ENCODE measurements at places on chromosomes 5 and 9.

DNA sequence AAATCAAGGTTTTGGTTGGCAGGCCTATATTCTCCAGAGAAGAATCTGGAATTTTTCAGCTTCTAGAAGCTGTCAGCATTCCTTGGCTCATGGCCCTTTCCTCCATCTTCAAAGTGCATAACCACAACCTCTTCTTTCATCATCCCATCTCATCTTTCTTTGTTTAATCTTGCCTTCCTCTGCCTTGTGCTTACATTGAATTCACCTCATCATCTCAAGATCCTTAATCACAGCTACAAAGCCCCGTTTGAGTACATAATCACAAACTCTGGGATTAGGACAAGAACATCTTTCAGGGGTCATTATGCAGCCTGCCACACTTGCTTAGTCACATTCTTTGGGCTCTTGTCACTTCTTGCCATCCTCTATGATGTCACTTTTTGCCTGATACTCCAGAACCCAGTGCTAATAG, 130.3 kb downstream of the FOXD1 start:
- no peak for DNase-seq

DNA sequence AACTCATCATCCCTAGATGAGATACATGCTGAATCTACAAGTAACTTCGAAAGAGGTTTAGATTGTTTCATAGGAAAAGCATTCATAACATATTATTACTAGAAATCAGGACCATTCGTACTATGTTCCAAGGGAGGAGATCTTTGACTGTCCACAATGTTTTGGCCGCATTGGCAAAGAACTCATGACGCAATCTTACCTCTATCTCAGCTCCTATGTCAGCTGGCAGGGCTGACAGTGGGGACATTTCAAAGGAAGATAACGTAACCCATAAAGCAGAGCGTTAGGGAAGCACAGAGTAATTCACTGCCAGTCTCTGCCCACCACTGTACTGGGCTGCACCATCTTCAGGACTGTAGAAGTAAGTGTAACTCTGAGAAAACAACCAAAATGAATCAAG, 69.7 kb downstream of the EFNA5 start:
- DNase-seq, result no peak

GRCh38 chr5:133514456-133514855, 97.9 kb downstream of the FSTL4 start:
- DNase-seq, result no peak

DNA sequence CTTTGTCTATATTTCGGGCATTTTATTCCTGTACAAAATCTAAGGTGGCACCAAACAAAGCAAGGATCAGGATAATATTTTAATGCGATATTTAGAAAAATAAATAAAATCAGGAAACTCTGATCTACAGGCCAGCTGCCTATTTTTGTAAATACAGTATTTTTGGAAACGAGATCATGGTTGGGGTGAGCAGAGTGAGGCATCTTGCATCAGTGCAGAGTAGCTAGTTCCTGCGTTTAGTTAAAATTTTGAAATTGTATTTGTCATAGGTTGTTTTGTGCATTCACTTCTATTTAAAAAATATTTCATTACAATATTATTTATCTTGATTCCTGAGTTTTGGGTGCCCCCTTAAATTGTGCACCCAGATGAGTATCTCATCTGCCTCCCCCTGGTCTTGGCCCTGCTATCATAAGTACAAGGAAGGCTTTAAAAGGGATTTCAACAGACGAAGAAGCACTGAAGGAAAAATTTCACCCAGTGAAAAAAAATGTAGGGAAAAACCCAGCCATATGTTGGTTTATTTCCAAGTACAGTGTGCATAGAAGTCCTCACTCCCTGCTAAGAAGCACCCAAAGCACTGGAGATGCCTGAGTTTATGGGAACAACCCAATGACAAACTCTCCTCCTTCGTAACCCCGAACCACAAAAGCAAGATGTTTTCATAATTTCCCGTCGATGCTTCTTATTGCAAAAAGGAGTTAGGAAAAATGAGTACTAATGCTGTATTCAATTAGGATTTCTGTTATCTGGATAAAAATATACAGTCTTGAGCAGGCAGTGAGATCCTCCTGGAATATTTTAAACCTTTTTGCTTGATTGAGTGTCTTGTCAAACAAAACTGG, 304.7 kb upstream of the CLINT1 start:
- no peak for DNase-seq

DNA sequence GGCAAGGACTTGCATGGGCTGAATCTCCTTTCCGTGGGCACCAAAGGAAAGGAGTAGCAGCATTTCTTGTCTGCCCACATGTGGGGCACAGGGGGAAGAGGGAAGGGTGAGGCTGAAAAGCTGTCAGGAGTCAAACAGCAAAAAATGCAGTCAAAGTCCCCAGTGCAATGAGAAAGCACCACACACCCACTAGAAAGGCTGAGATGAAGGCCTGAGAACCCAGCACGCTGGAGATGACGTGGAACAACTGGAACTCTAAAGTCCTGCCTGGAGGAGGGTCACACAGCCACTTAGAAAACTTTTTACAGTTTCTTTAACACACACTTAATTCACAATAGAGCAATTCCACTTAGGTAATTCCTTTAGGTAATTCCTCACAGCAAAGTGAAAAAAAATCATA, 94.6 kb upstream of the IGFBPL1 start:
- no peak for DNase-seq

- DNase-seq, result no peak
Measured at GRCh38 chr9:125337236-125337635, 75.6 kb downstream of the GAPVD1 start.

DNA sequence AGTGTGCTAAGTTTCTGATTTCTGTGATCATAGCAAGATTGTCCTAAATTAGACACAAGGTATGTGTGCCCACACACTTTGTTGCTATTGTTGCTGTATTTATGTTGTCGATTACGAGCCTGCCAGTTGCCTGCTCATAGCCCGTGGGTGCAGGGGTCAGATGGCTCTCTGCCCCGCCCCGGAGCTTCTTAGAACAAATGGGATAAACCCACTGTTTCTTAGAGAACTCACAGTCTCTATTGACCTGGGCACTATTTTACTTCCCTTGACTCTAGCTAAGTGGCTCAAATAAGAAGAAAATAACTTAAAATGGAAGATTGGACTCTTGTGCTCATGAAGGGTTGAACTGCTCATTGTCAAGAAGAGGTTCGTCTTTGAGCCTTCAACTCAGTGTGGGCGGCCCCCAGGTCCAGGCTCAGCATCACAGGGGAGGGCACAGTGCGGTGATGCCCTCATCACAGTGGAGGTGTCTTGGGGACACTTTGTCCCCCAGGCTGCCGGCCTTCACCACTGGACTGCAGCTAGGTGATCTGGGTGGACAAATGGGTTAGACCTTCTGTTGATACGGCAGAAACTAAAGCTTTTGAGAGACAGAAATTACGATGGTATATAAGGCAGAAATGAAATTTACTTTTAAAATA, 155.5 kb downstream of the TENT4A start:
- no peak for DNase-seq

- no peak for DNase-seq
Measured at GRCh38 chr5:119329666-119330065, 26.2 kb upstream of the TNFAIP8 start.

GRCh38 chr5:160463740-160464465, 42.2 kb downstream of the PTTG1 start:
- no peak for DNase-seq

DNA sequence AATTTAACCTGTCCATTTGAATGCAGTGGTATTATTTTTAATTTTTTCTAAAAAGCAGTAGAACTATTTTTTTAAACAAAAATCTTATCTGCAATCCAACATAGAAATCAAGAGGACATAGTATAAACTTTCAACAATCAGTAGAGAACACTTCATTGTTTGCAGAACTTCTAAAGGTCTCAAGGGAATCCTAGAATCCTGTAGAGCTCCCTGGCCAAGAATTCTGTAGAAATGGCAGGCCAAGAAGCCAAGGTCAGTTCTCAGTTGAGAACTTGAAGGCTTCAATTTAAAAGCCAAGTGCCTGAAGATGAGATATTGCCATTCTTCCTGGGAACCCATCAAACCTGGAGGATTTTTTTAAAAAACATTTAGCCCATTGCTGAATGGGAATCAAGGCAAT, 199.2 kb upstream of the KLF4 start:
- DNase-seq, result no peak

DNA sequence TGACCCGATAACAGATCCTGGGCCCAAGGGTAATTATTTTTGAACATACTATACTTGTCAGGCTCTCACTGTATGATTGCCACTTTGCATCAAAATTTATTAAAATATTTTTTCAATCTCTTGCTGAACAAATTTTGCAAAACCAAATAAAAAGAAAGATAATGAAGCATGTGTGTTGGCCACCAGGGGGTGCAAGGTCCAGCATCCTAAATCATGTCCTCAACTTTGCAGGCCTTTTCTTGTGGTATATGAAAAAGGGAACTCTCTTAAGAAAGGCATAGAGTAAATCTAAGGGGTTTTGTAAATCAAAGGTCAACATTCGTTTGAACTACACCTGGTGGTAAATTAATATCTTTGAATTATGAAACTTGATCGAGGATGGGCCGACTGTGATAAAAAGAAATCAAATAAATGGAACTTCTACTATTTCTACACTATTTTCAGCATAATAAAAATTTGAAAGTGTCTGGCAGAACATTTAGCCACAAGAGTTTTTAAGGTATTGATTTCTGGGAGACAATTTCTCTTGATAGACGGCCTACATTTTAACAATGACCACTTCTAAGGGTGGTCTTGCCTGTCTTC, 676.5 kb downstream of the DMRTA1 start:
- DNase-seq, result no peak

GRCh38 chr5:52963636-52964035, 25.5 kb upstream of the ITGA2 start:
- no peak for DNase-seq

DNA sequence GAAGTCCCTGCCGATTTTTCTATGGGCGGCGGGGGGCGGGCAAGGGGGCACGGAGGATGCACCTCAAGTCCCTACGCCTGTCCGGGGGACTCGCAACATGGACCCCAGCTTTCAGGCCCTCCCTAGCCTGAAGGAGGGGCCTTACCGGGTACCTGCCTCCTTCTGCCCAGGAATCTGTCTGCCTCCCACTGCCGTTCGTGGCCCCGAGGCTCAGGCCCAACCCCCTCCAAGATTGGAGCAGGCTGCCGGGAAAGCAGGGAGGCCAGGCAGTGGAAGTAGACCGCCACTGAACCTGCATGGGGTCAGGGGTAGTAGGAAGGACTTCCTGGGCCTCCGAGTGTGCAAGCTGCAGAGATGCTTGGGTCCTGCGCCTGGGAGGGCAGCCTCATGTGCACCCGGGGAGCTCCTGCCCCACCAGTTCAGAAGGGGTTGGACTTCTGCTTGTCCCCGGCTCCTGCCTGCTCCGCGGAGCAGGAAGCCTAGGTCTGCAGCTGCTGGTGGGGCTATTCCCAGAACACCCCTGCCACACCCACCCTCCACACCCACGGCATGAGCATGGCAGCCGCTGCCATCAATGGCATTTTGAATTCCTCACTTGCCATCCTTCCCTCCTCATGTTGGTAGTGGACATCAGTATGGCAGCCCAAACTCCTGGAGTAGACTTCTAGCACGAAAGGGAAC, 1312.7 kb upstream of the ACO1 start:
- no peak for DNase-seq

- DNase-seq, result no peak
Measured at GRCh38 chr5:32630867-32631491, 45.6 kb downstream of the SUB1 start.

DNA sequence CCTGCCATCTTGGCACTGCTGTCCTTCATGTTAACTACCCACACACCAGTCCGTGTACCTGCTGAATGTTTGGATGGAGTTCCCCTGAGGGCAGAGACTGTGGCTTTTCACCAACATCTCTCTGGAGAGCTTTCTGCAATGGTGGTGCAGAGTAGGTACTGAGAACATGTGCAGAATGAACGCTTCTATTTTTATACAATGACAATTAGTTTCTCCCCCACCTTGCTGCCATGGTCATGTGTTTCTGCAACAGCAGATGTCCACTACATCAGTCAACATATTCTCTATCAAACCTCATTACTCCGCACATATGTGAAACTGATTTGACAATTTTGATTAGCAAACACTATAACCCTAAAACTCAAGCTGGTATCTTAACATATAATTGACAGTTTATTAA, 14.5 kb downstream of the PTCH1 start:
- no peak for DNase-seq

DNA sequence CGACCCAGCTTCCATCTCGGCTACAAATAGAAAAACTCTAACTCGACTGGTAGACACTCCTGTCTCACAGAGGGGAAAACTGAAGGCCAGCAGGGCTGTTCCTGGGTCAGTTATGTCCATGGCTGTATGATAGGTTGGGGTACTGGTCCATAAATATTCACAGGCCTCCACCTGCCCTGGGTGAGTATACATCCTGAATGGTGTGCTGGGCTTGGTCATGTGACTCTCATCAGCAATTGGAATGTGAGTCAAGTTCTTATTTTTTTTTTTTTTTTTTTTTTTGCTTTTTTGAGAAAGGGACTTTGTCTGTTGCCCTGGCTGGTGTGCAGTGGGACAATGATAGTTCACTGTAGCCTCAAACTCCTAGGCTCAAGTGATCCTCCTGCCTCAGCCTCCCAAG, 58.3 kb upstream of the NEK6 start:
- no peak for DNase-seq

DNA sequence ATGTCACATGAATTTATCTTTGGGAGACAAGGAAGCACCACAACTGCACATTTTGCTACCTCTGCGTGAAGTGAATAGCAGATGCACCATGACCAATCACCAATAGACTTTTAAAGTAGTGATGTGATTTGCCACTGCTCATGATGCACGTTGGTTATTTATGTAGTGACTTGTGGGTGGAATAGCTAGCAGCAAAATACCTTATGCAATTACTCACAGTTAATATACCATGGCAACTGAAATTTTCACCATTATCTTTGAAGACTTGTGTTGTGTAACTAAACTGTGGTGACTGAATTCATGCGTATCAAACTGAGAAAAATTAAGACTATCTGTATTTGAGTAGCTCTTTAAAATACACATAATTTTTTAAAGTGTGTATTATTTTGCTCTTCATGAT, 46.2 kb upstream of the TUSC1 start:
- DNase-seq, result no peak

- DNase-seq, result no peak
Measured at GRCh38 chr9:7976856-7977255, 177.3 kb upstream of the DMAC1 start.

DNA sequence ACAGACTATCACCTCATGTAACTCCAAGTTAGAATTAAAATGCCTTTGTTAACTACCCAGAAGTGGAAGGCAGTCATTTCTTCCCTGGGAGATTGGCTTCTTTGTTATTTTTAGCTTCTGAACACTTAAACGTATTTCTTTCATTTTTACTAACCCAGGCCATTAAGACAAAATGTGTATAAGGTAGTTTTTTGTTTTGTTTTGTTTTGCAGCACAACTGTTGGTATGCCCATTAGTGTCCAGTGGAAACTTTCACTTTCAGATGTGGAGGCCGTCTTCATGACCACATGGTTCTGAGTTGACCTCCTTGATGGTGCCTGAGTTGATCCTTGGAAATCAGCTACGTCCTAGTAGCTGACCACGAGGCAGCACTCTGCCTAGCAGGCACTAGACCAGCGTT, 264.6 kb upstream of the ZNF608 start:
- no peak for DNase-seq

DNA sequence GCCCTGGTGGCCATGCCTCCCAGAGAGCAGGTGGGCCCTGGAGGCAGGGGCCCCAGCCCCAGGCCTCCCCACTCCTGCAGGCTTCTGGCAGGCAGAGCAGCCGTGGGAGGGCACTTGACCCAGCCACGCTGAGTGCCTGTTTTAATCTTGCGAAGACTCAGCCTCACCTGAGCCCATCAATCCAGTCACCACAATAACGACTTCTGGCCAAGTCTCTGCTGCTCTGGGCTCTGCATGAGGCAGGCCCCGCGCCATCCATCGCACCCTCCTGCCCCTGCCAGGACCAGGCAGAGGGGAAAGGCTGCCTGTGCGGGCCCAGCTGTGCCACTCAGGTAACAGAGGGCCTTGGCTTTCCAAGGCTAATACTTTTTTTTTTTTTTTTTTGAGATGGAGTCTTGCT, 32.8 kb downstream of the RASGEF1C start:
- DNase-seq, result no peak
